ENCODE measurements at places on chromosomes 11 and 22. TPM values are rescaled to one million over a fixed set of nuclear protein-coding genes. Genes with fewer than 3 reads are reported as not detected.

The PKDREJ gene
- total RNA-seq = under 0.01 TPM

The RBFOX2 gene
- total RNA-seq = 0.42 TPM

The PCSK7 gene
- 96.1 TPM for total RNA-seq

The CCDC73 gene
- not detected for total RNA-seq

The OR52H1 gene
- total RNA-seq = 0.63 TPM

The MS4A4A gene
- total RNA-seq = 3.0 TPM

The PAX6 gene
- 0.21 TPM for total RNA-seq

The SCGB1D2 gene
- not detected for total RNA-seq

The B4GAT1 gene
- 0.84 TPM for total RNA-seq

The OR52I1 gene
- total RNA-seq = not detected

The CCDC89 gene
- total RNA-seq = not detected

The FTH1 gene
- total RNA-seq = 1,270 TPM

The C11orf91 gene
- not detected for total RNA-seq

The SCGB2A2 gene
- not detected for total RNA-seq

The SLC37A4 gene
- total RNA-seq = 2.4 TPM

The CASP4 gene
- 207 TPM for total RNA-seq

The PAMR1 gene
- 0.10 TPM for total RNA-seq

The ADAMTS15 gene
- not detected for total RNA-seq

The JAML gene
- total RNA-seq = 90.4 TPM

The SERPING1 gene
- 2.4 TPM for total RNA-seq

The KDELR3 gene
- not detected for total RNA-seq

All from mononuclear cell (primary cell).